Left ventricle myocardium inferior (tissue), 1 donor: ENCODE measurements at places on chromosomes 2 and 18. TPM values are rescaled to one million over a fixed set of nuclear protein-coding genes. Genes with fewer than 3 reads are reported as not detected.

The TMEM150A gene
- total RNA-seq: 10.1 TPM

The PDCD1 gene
- 3.3 TPM for total RNA-seq

The HOXD8 gene
- 0.14 TPM for total RNA-seq

The NUP35 gene
- 7.9 TPM for total RNA-seq

The IL1RL1 gene
- 1.1 TPM for total RNA-seq
